Memory B cell (primary cell): ENCODE measurements at places on chromosomes 6 and 20.
A peak's percentile ranks its signal among the peaks of the same experiment; 100 is the strongest.

GRCh38 chr20:62267543-62267942 lies 29.2 kb downstream of the OSBPL2 start:
- no peak for DNase-seq

GRCh38 chr6:108762394-108762793 lies 85.8 kb upstream of the ARMC2 start:
- no peak for DNase-seq

DNA sequence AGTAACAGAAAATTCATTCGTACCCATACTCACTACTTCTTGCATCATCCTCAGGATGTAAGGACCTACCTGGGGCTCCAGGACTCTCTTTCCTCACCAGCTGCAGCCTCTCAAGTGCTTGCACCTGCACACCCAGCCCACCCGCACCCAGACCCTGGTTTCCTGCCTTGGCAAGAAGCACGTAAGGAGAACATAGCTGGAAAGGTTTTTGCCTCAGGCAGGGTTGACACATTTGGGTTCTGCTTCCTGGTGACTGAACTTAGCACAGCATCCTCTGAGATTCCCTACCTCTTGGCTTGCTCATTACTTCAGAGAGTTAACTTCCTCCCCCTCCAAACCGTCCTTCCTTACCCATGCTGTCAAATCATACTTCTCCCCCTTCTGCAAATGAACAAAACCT lies 556.9 kb downstream of the CD83 start:
- no peak for DNase-seq

DNA sequence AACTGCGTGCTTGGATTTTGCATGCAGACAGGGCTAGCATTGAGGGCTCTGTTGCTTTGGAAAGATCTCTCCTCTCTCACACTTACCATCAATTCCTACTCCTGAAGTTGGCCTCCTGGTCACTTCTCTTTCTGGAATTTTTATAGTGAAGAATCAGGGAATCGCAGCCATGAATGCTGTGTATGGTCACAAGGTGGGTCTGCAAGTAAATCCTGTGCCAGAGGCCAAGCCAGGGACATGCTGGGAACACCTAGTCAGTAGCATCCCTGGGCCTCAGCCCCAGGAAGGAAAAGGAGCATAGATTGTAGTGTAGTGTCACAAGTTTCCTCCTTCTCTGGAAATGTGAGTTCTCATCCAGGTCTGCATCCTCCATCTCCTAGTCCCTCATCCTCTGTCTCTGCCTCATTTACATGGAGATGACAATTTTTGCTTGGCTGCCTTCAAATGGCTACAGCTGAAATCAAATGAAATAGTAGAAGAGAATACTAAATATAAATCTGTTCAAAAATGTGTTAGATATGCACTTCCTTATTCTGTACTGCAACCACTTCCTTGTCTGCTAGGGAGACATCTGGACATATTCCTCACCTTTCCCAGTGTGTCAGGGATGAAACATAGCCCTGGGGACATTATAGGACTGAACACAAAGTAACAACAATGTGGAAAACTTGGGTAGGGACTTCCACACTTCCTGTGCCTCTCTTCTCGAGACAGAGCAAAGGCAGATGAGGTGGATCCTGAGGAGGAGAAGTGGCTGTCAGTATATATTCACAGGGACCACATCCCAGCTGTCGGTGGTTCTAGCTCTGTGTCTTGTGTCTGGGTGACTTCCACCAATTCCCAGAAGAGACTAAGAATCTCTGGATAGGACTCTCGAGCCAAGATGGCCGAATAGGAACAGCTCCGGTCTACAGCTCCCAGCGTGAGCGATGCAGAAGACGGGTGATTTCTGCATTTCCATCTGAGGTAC lies 17.0 kb downstream of the CST9 start:
- DNase-seq, result no peak

GRCh38 chr6:109318328-109318876 lies 63.9 kb downstream of the CD164 start:
- no peak for DNase-seq

- peak; percentile 77 for DNase-seq
Observed at GRCh38 chr6:33312361-33313104, 1.3 kb downstream of the TAPBP start.

DNA sequence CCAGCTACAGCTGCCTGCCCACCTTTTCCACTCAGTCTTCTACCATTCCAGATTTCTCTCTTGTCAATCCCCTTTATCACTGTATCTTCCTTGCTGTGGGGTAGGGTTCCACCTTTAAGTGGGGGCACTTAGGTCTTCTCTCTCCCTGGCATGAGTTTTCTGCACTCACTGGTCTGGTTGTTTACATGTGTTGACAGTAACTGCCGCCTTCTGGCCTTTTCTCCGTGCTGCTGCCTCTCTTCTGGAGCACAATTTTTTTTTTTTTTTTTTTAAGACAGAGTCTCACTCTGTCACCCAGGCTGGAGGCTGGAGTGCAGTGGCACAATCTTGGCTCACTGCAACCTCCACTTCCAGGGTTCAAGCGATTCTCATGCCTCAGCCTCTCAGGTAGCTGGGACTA lies 12.0 kb downstream of the RNF114 start:
- no peak for DNase-seq

- no peak for DNase-seq
Observed at GRCh38 chr6:91097364-91097763, 510.5 kb upstream of the MAP3K7 start.

- DNase-seq, result no peak
Observed at GRCh38 chr20:22690616-22691179, 106.3 kb upstream of the FOXA2 start.
